Stimulated activated CD8-positive, alpha-beta memory T cell treated with anti-CD3 and anti-CD28 coated beads, Interleukin-4, amount 100 ng/mL, for 24 hours (primary cell): ENCODE measurements at places on chromosomes 3 and 15.

- peak; percentile 36 for DNase-seq
Observed at GRCh38 chr3:126982126-126982470, 817 bp upstream of the PLXNA1 start.

- DNase-seq, result no peak
Observed at GRCh38 chr3:52237657-52238172, 1.2 kb downstream of the TWF2 start.

DNA sequence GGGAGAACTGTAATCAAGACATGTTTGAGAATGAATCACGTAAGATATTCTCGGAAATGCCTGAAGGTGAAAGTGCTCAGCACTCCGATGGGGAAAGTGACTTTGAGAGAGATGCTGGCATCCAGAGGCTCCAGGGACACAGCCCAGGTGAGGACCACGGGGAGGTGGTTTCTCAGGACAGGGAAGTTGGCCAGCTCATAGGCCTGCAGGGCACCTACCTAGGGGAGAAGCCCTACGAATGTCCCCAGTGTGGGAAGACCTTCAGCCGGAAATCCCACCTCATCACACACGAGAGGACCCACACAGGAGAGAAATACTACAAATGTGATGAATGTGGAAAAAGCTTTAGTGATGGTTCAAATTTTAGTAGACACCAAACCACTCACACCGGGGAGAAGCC lies 19.8 kb downstream of the ZSCAN2 start:
- DNase-seq, result no peak

DNA sequence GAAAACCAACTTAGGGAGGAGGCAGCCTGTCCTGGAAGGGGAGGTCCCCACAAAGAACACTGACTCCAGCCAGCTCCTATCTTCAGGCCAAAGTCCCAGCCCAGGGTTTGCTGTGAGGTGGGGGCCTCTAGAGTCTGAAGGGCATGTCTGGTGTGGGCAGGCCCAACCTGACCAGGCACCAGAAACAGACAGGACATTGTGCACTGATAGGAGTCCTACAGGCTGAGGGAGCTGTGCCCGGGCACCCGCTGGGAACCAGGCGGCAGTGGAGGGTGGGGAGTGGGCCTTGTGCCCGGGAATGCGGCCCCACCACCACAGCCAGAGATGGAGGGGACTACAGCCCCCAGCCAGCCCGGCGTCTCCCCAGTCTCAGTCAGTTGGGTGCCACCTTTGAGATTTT lies 161.4 kb downstream of the WNT7A start:
- no peak for DNase-seq
